ENCODE measurements at places on chromosomes 7 and 10. TPM values are rescaled to one million over a fixed set of nuclear protein-coding genes. Genes with fewer than 3 reads are reported as not detected.

DNA sequence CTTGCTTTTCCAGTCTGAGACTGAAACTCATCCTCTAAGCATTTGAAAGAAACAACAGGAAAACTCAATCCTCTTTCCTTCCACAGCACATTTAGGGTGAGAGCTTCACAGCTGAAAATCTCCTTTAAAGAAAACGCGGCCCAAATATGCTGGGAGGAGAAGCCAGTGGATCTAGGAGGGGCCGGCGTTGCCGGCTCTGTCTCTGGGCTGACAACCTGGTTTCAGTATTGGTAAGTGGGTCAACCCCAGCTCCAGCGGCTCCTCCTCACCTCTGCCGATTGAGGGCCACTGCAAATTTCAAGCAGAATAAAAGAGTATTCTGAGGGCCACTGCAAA, 75.3 kb upstream of the CPXM2 start:
- no peak for DNase-seq

GRCh38 chr7:157557263-157557662, 220.5 kb downstream of the DNAJB6 start:
- DNase-seq: no peak

GRCh38 chr10:94407668-94408067, 5.3 kb downstream of the TBC1D12 start:
- DNase-seq: no peak

- DNase-seq: no peak
Measured at GRCh38 chr10:1050554-1050953, 1.6 kb upstream of the IDI1 start.

DNA sequence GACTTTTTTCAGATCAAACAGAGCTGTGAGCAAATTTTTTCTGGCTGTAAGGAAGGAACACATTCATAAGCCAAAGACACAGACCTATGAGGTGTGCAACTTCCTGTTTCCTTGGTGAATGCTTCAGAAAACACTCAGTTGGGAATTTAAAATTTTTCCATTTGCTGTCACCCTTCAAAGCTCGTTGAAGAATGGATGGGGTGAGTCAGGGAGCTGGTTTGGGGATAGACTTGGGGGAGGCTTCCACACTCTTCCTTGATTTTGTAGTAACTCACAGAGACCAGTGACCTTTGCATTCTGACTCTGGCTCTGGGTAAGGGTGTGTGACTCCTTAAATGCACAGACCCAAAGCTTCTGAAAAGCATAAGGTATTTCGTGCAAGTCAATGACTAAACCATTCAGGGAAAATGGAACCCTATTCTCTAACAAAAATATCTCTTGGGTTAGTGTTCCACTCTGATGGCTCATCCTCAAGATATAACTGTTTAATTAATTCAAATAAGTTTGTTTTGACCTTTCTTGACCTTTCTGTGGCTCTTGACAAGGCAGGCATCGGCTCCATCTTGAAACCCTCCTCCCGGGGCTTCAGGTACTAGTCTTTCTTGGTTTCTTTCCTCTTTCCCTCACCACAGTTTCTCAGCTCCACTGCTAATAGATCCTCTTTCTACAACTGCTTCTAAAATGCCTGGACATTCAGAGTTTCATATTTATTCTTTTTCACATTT, 227.8 kb upstream of the INHBA start:
- DNase-seq: no peak

The PPP1R3C gene
- 6.2 TPM for total RNA-seq

DNA sequence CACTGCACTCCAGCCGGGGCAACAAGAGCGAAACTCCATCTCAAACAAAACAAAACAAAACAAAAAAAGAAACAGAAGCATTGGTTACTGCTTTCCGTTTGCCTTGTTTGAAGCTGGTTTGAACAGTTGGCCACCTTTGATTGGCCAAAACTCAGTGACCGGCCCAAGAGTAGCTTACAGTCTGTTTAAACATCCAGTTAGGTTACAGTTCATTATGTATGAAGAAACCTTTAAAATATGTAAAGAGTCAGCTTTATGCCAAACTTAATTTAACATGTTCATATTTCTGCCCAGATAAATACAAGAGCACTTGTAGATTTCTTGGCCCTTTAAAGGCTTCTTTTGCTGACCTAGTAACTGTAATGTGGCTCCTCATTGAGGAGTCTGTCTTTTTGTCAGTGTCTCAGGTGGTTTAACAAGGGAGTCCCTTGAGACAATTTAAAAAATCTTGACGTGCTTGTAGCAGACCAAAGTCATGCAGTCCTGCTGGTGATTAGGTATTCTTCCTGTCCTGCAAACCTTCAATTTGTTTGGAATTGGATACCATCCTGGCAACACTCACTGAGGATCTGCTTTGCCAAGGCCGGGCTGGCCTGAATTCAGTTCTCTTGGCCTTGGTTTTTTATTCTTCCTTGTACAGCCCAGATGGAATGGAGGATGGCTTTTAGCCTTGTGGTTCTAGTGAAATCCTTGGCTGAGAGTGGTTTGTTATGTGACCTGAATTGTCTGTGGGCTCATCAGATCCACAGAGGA, 128.9 kb downstream of the PLXDC2 start:
- DNase-seq: no peak

The UBTD1 gene
- 22.8 TPM for total RNA-seq

GRCh38 chr7:150992833-150993302, 2.1 kb downstream of the NOS3 start:
- DNase-seq: no peak

- DNase-seq: no peak
Measured at GRCh38 chr10:121838149-121838548, 89.7 kb downstream of the ATE1 start.

DNA sequence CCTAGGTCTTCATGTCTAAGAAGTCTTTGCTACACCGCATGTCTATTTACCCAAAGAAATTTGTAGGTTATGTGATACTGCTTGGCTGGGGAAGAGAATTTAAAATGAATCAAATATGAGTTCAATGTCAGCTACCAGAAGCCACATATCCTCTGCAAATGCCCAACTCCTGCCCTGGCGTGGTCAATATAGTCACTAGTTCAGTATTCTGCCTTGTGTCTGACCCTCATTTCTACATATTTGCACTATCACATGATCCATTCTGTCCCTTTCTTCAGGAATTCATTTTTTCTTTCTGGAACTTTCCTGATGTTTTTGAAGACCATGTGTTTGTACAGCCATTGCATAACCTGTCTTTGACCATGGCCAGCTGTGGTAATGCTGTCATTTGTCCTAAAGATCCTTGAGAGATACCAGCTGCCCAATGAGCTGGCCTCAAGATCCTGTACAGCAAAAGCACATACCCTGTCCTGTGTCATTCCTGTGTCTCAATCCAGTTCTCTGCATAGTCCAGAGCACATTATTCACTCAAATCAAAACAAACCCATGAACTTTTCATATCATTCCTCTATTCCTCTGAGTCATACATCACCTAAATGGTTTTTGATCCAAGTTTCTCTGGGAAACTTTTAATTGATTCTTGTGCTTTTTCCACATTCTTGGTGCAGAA, 524.5 kb downstream of the PARD3 start:
- DNase-seq: no peak

DNA sequence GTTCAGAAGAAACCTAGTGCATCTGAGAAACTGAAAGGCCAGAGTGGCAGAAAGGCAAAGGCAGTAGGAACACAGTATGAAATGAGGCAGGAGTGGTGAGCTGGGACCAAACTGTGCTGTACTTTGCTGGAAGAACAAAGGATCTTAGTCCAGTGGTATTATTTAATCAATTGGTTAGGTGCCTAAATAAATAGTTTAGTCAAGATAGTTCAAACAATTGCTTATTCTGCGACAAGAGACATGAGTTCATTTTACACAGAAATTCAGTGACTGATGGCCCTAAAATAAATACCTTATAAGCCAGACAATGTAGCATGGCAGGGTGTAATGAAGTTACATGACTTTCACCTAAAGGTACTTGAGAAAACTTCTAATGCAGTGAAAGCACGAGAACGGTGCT, 181.8 kb upstream of the LRRN3 start:
- no peak for DNase-seq

DNA sequence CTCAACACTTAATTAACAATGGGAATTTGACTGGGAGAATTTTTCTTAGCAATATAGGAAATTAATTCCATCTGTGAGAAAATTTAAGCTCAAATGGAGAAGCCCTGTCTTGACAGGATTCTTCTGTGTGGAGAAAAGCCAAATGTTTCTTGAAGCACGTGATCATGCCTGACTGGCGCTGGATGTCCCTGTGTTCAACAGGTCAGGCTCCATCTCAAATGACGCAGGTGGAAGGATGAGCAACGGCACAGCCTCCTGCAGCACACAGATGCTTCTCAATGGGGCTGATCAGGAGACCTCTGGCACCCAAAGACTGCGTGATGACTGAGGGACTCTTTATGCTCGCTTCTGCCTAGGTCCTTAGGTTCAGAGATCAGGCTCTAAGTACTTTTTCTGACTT, 143.8 kb downstream of the RSU1 start:
- DNase-seq: no peak

The GBX1 gene
- not detected for total RNA-seq

GRCh38 chr10:71766717-71767419, 6.5 kb downstream of the VSIR start:
- DNase-seq: peak; percentile 56

DNA sequence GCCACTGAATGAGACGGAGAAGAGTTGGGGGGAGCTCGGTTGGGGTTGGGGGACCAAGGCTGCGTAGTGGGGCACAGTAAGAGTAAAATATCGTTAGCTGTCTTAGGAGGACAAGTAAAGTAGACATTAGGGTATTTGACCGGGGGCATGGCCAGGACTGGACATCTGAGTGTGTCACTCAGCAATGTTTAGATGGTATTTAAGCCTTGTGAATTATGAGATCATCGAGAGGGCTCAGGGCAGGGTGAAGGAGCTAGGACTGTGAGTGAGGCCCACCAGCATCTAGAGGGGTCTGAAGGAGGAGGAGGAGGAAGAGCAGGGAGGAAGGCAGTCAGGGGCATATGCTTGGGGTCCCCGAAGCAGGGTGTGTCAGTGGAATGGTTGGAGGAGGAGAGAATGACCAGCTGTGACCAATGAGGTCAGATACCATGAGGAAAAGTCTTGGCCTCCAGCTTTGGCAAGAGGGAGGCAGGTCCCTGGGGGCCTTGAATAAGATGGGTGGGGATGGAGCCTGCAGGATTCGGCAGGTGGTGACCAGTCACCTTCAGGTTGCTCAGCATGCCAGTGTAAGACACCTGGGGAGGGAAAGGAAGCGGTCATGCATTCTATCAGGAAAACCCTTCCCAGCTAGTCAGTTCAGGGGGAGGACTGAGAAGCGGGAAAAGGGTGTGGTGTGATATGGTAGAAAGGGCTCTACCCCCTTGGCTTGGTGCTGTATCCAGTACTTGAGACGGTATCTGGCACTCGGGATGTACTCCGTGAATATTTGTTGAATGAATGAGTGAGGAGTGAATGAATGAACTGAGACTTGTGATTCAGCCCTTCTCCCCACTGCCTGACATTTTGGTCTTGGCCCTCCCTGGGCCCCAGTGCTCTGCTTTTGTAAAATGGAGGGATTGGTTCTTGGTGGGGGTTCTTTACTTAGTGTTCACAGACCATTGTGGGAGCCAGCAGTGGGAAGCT, 34.8 kb upstream of the SH2D4B start:
- DNase-seq: no peak

Data from omental fat pad (tissue), 4 donors.